Fibroblast of lung (primary cell): ENCODE measurements at places on chromosomes 6 and 20. TPM values are rescaled to one million over a fixed set of nuclear protein-coding genes. Genes with fewer than 3 reads are reported as not detected.
A peak's percentile ranks its signal among the peaks of the same experiment; 100 is the strongest.

GRCh38 chr20:25242231-25242630 is 5.7 kb upstream of the PYGB start:
- DNase-seq: no peak

GRCh38 chr6:145244349-145245100 is 490.8 kb downstream of the EPM2A start:
- no peak for DNase-seq

- DNase-seq: peak; percentile 20
Observed at GRCh38 chr6:21053612-21054011, 519.4 kb downstream of the CDKAL1 start.

- DNase-seq: no peak
Observed at GRCh38 chr20:59048681-59049030, 6.1 kb upstream of the PRELID3B start.

DNA sequence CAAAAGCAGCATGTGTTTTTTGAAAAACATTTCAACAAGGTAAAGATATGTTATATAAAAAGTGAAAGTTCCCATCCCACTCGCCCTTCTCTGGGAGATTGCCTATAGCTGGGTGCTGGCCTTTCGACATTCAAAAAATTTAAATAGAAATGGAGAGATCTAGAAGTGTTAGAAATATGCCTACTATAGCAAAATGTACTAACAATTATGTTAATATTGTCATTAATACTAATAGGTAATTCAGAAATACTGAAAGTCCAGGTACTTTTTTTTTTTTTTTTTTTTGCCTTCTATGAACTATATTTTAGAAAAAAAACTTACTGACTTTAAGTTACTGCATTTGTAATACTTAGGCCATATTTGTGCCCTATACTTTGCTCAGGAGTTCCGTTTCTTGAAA is 87.1 kb downstream of the SESN1 start:
- no peak for DNase-seq

Gene RNF39
- not detected in 2 replicates for polyA plus RNA-seq

Gene HLA-DQB2
- polyA plus RNA-seq: not detected in 2 replicates

Gene RAB44
- 0.03 TPM in 1 of 2 replicates, not detected in the other for polyA plus RNA-seq
